Stimulated activated CD8-positive, alpha-beta memory T cell treated with anti-CD3 and anti-CD28 coated beads, Interleukin-2, amount 100 ng/mL, for 48 hours (primary cell): ENCODE measurements at places on chromosomes 3 and 15.

- DNase-seq, result no peak
Measured at GRCh38 chr3:113588806-113589205, 56.5 kb downstream of the SIDT1 start.

- no peak for DNase-seq
Measured at GRCh38 chr3:78670094-78670493, 1097.7 kb downstream of the ROBO1 start.

- no peak for DNase-seq
Measured at GRCh38 chr15:61266921-61267320, 37.8 kb upstream of the RORA start.

GRCh38 chr3:186458306-186459107 is 85.7 kb downstream of the CRYGS start:
- DNase-seq, result no peak

GRCh38 chr3:181189556-181189955 is 200.0 kb upstream of the DNAJC19 start:
- no peak for DNase-seq

DNA sequence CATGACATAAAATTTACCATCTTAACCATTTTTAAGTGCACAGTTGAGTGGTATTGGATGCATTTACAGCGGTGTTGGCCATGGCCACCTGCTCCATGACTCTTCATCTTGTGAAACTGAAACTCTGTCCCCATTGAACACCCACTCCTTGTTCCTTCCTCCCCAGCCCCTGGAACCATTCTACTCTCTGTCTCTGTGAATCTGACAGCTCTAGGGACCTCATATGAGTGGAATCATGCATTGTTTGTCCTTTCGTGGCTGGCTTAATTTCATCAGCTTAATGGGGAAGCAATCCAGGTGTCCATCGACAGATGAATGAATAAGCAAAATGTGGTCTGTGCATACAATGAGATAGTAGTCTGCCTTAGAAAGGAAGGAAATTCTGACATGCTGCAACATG is 42.5 kb downstream of the PLXNA1 start:
- no peak for DNase-seq

- no peak for DNase-seq
Measured at GRCh38 chr3:188152660-188153436, 1.1 kb upstream of the LPP start.

- no peak for DNase-seq
Measured at GRCh38 chr3:10116138-10116460, 624 bp downstream of the BRK1 start.

DNA sequence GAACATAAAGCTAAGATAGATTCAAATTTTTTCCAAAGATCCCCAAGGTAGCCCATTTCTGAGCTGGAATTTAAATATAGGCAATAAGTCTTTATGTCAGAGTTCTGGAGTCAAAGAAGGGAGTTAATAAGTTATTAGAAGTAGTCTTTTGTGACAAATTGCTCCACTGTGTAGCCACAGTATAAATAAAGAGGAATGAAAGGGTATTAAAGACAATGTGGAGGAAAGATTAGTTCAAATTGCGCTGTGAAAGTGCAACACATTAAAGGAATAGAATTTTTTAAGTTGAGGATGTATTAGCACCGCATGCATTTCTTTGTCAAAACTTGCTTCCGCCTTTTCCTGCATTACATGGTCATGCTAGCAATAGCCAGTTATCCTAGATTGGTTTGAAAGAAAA is 666.6 kb upstream of the CCDC54 start:
- no peak for DNase-seq

- DNase-seq, result no peak
Measured at GRCh38 chr3:151101270-151101969, 16.0 kb downstream of the MED12L start.

- DNase-seq, result no peak
Measured at GRCh38 chr3:66831931-66832330, 166.2 kb upstream of the KBTBD8 start.

DNA sequence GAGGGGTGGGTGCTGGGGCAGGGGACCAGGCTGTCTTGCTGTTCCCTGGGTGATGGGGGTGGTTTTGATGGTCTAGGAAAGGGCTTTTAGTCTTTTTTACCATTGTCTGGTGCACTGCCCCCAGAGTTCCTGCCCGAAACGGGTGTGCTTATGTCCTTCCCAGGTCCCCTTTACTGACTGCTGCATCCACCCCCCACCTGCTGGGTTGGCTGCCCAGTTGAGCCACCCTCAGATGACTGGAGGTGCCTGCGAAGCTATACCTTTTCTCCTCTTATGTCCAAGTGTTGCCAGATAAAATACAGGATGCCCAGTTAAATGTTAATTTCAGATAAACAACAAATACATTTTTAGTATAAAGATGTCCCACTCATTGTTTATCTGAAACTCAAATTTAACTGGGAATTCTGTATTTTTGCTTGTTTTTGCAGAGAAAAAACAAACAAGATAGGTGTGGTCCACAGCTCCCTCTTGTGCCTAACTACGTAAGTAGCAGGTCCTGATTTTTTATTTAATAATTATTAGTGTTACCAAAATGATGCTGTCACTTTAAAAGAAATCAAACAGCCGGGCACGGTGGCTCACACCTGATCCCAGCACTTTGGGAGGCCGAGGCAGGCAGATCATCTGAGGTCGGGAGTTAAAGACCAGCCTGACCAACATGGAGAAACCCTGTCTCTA is 6.1 kb upstream of the RPP14 start:
- DNase-seq, result no peak

DNA sequence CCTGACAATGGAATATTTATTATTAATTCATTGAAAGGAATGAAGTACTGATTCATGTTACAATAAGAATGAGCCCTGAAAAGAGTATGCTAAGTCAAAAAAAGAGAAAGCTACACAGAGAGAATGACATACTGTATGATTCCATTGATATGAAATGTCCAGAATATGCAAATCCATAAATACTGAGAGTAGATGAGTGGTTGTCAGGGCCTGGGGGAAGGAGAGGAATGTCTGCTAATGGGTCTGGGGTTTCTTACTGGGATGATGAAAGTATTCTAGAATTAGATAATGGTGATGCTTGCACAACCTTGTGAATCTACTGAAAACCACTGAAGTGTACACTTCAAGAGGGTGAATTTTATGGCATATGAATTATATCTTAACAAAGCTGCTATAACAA is 79.9 kb upstream of the HACD2 start:
- no peak for DNase-seq

DNA sequence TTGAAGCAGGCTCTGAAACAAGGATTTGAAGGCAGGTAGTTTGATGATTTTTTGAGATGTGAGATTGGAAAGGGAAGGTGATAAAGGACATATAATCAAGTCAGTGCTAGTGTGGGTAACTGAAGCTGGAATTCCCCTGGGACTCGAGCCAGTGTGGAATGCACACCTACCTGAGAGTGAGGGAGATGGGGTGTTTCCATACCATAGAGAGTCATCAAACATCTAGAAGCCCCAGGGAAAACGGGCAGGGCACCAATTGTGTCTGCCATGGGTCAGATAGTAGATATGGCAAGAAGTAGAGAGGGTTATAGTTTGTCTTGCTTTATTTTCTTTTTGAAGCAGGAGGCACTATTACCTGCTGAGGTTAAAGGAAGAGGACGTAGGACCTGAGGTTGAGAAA is 120.0 kb downstream of the SSR3 start:
- no peak for DNase-seq

DNA sequence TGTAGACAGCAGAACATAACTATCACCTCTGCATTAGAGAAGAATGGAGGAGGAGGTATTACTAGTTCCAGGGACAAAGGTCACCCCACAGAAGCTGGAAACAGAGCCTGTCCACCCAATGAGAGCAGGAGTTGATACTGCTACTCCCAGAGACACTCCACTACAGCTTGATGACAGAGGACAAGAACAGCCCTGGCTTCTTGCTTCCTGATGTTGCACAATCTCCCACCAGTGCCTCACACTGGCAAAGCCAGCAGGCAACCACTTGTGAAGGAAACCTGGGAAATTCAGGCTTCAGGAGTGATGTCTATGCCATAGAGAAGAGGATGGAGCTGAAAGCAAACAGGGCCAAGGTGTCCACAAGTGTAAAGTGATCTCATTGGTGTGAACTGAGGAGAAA is 78.0 kb upstream of the POU1F1 start:
- no peak for DNase-seq

DNA sequence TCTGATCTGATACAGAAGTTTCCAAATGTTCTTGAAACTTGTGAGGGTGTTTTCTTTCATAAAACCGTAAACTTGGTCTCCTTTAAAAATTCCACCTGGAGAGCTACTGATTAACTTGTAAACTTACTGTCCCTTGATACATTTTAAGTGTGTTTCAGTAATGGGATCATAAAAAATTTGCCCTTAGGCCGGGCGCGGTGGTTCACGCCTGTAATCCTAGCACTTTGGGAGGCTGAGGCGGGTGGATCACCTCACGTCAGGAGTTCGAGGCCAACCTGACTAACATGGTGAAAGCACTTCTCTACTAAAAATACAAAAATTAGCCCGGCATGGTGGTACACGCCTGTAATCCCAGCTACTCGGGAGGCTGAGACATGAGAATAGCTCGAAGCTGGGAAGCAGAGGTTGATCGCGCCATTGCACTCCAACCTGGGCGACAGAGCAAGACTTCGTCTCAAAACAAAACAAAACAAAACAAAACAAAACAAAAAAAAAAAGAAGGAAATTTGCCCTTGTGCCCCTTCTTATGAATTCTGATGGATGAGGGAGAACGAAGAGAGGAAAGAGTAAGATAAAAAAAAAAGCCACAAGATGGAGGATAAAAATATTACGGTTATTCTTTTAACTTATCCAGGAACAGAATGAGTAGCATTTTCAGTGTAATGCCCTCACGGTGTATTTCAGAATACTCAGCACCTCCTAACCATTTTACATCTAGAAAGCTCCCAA is 32.1 kb upstream of the AP4E1 start:
- no peak for DNase-seq

DNA sequence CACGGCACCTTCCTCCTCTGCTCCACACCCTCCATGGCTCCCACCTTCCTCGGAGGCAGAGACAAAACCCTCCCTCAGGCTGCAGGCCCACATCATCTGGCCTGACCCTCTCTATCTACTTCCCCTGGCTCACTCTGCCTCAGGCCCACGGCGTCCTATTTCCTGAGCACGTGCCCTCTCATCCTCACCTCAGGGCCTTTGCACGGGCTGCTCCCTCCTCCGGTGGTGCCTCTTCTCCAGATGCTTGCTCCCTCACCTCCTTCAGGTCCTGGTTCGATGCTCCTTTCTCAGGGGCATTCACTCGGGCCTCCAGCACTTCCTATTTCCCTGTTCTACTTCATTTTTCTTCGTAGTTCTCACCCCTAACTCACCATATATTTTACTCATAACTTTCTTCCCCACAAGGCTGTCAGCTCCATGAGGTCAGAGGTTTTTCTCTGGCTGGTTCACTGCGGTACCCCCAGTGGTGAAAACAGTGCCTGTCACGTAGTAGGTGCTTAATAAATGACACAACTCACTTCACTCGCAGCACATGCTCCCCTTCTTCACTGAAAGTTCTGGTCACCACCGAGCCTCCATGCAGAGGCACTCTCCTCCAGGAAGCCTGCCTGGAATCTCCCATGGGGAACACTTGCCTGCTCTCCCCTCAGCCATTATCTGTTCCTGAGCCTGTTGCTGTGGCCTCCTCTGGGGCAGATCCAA is 130.7 kb downstream of the WNT7A start:
- DNase-seq, result no peak

DNA sequence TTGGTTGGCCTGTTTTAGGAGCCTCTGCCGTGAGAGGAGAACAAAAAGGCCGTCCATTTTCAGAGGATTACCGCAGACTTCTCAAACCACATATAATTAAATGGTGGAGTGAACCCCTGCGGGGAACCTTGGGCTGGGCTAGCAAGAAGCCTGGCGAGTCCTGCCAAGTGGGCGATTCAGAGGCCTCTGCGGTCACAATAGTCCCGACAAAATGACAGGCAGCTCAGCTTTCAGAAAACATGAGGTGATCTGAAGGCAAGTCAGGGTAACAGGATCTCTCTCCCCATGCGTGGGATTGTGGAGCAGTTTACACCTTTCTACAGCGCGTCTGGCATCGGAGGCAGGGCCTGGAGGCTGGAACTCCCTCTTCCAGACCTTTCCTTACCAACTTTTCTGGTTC is 134.8 kb downstream of the ASB7 start:
- DNase-seq, result no peak

DNA sequence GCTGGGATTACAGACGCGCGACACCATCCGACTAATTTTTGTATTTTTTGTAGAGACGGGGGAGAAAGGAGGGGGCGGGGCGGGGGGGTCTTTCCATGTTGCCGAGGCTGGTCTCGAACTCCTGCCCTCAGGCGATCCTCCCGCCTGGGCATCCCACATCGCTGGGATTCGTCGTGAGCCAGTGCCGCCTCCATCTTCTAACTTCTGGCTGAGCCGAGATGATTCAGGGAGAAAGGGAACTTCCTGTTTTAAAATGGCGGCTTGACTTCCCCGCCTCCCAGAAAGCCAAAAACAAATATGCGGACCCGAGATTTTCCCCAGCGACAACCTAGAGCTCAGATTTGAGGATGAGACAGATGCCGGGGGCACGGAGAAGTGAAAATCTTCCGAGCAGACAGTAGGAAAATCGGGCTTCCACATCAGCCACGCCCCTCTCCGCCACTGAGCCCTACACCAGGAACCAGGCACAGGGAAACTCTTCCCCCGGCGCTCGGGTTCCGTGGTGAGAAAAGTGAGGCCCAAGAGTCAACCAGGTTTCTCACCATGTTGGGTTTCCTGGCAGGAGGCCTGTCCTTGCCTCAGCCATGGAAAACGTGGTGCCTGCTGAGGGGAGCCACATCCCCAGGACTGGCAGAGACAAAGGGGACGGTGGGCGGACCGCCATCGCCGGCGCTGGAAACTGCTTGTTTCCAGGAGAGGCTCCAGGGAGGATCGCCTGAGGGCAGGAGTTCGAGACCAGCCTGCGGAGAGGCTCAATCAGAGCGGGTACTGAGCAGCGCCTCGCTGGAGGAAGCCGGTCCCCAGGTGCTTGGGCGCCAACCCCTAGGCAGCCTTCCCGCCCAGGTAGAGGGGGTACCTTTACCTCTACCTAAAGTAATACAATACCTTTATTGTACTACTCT is 18.7 kb downstream of the CHST14 start:
- no peak for DNase-seq

GRCh38 chr3:17065881-17066280 is 181.1 kb downstream of the PLCL2 start:
- no peak for DNase-seq

GRCh38 chr15:79682285-79682684 is 214.5 kb downstream of the MTHFS start:
- no peak for DNase-seq

DNA sequence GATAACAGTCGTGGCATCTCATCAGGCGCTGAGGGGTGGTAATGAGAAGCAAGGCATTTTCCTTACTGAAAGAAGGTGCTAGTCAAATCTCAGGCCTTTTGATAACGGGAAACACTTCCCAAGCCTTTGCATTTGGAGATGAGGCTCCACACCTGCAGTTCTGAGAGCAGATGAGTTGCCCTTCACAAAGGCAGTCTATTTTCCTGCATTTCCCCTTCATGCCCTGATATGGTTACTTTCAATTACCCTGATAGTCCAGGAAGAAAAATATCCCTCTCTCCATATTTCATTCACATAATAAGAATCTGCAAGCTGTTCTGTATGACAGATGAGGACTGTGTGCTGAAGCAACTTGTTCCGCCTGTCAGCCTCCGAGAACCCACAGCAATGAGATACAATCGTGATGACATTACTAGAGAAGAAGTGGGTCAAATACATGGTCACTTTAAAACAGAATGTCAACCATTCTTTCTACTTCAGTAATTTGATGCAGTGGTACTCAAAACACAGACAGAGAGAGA is 25.0 kb downstream of the FHIT start:
- no peak for DNase-seq
